ENCODE measurements at places on chromosomes 7 and 10.

DNA sequence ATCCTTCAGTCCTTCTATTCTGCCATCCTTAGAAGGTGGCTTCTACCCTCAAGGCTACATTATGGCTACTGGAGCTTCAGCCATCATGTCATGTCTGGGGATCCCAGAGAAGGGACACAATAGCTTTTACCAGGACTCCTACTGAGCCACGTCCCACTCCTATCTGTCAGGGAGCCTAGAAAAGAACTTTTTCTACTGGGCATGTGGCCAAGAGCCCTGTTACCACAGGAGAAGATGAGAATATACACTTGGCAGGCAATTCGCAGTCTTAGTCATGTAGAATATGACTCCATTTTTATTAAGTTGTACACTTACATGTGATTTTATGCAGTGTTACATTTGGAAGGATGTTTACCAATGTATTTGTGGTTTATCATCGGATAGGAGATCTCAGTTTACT, 64.6 kb upstream of the KCNMA1 start:
- no peak for DNase-seq

GRCh38 chr10:72306215-72306760, 32.6 kb downstream of the DDIT4 start:
- DNase-seq, result no peak

DNA sequence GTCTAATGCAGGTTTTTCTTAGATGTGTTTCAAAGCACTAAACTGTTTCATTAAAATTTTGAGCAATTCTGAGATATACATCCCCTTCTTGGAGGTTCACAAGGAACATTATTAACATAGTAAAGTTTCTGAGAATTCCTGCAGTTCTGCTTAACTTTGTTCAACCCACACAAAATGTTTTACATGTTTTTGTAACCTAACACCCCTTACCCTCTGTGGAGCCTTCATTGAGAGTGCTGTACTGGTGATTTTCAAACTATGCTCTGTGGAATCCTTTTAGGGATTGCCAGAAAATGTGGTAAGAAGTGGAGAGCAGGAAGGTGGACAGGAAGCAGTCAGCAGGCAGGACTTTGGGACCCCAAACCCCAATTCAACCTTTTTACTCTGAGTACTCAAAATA, 53.6 kb upstream of the ABCB5 start:
- no peak for DNase-seq

DNA sequence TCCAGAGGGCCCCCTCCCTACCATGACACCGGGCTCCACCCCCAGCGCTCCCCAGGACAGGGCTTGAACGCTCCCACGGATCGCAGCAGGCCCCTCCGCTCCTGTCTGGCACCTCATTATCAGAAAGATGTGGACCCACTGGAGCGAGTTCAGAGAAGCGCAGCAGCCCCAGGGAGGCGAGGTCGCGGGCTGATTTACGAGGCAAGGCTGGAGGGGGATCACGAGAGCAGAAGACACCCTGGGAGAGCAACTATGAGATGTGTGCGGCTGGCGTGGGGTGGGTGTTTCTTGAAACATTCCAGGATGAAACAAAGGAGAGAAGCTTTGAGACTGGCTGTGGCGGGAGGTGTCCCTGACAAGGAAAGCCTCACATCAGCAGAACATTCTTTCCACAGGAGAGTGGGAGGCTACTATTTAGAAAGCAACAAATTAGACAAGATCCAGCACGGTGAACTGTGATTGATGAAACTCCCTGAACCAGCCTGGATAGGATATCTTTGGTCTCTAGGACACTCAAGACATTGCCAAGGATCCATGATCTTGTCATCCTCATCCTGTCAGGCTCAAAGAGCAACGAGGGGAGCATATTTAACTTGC, 66.0 kb downstream of the JCAD start:
- no peak for DNase-seq
